EH (cell line): ENCODE measurements at places on chromosomes 4 and X.
A peak's percentile ranks its signal among the peaks of the same experiment; 100 is the strongest.

DNA sequence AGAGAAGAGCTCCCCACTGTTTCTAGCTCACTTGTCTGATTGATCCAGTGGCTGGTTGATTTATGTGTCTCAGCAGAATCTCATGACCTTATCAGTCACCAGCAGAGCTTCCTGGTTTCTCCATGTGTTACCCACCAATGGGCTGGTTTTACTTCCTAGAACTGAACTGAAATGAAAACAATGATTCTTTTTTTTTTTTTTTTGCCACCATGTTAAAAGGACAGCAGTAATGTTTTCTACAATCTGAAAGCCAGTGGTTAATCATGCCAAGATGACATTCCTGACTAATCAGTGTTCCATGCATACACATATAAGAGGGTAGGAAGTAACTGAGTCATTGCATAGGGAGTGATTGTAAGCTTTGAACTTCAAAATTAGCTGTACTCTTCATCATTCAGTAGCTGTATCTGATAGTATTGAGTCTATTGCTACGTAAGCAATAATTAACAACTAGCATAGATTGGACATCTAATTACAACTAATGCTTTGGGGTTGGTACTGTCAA lies 67.7 kb downstream of the SLC4A4 start:
- DNase-seq: peak; percentile 82

DNA sequence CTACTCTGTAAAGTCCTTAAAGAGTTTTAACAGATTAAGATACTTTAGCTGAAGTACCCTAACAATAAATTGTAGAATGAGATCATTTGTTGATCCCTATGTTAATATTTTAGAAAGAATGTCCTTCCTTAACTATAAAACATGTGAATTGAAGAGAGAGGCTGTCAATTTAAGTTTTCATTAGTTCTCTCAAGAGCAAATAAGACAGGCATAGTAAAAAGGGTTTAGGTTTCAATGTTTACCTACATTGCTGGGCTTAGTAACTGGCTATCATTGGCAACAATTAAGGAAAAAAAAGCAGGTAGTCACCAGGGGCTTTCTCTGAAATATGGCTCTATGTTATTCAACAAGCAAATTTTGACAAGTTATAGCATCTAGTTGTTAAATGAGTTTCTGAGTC lies 91.5 kb downstream of the ATRX start:
- DNase-seq: no peak

- no peak for DNase-seq
Observed at GRCh38 chr4:88511236-88511635, 12.3 kb downstream of the PYURF start.

DNA sequence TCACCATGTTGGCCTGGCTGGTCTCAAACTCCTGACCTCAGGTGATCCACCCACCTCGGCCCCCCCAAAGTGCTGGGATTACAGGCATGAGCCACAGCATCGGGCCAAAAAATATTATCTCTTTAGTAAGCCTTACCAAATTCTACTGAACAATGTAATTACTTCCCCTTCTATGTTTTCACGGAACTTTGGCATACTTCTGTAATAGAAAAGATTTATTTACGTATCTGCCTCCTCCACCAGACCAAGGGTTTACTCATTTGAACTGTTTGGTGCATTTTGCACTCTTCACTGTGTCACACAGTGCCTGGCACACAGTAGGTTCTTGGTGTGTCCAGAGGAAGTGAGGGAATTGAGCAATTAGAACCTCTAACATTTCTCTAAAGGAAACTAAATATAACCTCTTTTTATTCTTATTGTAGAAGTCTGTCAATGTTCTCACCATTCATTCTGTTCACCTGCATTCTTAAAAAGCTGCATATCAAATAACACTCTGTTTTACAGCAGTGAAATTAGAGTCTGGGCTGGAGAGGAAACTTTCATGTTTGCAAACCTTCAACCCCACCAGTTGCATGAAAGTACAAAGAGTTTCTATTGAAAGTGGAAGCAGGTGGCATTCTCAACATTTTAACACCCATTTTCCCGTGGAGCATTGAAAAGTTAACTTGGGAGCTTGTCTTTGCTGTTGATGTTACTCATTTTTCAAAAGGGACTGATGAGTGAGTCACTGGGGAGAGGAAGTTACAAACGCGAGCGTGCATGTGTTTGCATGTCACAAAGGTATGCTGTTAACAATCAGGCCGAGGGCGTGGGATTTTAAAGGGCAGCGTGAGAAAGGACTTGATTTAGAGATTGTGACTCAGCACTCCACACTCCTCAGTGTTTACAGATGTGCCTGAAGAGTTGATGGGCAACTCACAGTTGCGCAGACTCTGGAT lies 314.1 kb downstream of the STK32B start:
- DNase-seq: peak; percentile 100

DNA sequence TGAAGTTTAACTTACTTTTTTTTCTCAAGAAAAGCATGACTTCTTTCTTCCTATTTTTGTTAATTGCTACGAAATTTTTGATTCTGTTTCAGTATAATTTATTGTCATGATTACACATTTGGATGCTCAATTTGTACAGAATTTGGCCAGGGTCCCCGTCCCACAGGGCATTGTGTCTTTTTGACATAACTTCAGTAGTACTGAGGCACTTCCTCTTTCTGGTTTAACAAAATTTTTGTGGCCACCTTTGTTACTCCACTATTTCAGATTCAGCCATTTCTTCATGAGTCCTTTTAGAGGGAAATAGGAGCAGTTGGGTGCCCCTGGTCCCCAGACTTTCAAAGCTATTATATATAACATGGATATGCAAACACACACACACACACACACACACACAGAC lies 1248.7 kb downstream of the PCDH7 start:
- no peak for DNase-seq

- peak; percentile 41 for DNase-seq
Observed at GRCh38 chr4:149987330-149988086, 90.7 kb upstream of the DCLK2 start.

DNA sequence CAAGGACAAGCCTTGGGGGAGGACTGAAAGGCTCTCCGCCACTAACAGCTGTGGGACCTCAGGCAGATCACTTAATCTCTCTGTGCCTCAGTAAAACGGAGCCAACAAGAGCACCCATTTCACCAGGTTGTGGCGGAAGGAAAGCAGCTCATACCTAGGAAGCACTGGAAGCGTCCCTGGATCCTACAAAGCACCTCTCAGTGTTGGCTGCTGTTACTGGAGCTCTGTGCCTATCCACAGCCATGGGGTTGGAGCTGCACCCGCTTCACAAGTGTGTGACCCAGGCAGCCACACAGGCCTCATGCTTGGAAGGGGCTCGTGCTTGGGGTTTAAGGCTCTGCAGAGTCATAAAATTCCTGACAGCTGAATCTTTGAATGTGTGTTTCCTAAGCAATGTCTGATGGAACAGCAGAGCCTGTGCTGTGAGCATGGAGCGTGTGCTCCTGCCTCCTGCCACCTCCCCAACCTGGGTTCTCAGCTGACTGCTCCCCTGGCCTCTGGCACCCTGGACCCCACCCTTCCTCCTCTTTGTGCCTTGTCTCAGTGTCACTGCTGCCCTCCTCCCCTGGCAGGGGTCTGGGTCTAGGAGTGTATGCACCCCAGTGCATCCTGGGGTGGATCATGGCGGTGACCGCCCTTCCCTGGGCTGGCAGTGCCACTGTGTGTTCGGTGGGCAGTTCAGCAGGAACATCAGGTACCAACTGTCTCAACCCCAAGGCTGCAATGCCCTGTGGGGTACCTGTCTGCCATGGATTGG lies 14.4 kb upstream of the MAN2B2 start:
- DNase-seq: peak; percentile 64

DNA sequence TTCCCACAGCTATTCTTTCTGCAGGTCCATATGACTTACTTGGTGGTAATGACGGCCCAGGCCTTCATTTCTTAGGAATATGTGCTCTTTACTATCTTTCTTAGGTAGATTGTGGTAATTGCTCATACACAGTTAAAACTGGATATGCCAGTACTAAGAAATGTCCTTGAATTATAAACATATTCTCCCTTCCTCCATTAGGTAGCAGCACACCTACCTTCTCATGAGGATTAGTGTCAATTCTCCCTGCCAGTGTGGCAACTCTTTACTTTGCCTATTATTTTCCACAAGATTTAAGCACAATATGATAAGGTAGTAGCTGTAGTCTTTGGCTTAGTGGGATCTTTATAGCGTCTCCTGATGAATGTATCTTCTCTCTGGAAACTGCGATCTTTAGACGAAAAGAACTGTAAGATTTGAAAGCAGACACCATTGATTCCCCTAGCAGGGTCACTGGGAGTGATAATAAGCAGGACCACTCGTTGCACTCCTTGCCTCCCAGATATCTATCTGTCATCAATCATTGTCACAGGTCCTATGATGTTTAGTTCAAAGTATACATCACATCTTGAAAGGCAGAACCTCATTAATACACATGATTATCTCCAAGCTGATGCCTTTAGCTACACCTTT lies 1240.7 kb downstream of the C4orf33 start:
- DNase-seq: no peak

DNA sequence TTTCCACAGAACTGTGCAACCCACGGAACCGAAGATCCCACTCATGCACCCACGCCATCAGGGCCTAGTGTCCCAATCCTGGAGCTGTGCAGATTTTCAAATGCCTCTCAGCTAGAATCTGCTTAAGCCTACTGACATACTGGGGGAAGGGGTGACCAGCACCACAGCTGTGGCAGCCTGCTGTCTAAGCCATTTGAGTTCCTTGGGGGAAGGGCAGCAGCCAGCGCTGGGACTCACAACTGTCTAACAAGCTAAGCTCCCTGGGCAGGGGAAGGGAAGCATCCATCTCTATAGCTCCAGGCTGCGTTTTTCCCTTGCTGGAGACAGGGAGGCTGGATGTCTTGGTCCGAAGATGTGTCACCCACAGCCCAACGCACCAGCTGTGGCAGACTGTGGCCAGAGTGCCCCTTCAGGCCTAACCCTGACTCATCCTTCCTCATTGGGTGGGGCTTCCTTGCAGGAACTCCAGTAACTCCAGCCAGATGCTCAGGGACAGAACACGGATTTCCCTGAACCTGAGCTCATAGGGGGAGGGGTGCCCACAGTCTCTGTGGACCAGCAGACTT lies 194.8 kb downstream of the CHRDL1 start:
- DNase-seq: peak; percentile 85

- DNase-seq: no peak
Observed at GRCh38 chr4:104302731-104303130, 192.0 kb downstream of the CXXC4 start.

DNA sequence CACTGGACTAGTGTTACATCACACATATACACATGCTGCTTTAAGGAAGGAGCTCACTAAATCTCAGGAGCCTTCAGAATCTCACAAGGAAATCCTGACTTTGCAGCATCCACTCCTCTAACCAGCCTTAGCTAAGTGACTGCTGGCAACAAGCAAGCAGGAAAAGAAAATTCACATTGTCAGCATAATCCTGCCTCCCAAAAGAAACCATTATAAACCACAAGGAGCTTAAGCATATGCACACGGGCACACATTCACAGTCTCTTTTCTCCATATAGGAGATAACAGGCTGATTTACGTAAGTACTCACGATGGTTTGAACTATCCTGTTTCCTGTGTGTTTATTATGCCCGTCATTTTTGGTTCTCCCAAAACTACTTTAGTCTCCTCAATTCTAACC lies 136.3 kb downstream of the TMEM144 start:
- DNase-seq: no peak

- DNase-seq: peak; percentile 43
Observed at GRCh38 chr4:6749340-6750171, 33.0 kb upstream of the KIAA0232 start.

- DNase-seq: no peak
Observed at GRCh38 chrX:12994321-12994720, 19.4 kb downstream of the TMSB4X start.

- no peak for DNase-seq
Observed at GRCh38 chrX:10106806-10107205, 50.0 kb upstream of the CLCN4 start.

DNA sequence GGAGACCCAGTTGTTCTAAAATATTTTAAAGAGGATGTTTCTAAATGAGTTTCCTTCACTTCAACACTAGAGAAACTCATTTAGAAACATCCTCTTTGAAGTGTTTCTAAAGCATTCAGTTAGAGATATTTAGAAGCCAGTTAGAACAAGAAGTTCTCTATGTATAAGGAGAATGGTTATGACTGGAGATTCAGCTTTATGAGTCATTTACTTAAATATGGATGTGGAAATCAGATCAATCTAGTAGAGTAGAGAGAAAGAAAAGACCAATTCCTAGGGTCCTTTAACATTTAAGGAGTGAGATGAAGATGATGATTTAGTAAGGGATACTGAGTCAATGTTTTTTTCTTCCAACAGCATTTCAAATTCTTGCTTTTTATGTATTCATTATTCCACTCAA lies 234.1 kb downstream of the GRXCR1 start:
- DNase-seq: no peak

DNA sequence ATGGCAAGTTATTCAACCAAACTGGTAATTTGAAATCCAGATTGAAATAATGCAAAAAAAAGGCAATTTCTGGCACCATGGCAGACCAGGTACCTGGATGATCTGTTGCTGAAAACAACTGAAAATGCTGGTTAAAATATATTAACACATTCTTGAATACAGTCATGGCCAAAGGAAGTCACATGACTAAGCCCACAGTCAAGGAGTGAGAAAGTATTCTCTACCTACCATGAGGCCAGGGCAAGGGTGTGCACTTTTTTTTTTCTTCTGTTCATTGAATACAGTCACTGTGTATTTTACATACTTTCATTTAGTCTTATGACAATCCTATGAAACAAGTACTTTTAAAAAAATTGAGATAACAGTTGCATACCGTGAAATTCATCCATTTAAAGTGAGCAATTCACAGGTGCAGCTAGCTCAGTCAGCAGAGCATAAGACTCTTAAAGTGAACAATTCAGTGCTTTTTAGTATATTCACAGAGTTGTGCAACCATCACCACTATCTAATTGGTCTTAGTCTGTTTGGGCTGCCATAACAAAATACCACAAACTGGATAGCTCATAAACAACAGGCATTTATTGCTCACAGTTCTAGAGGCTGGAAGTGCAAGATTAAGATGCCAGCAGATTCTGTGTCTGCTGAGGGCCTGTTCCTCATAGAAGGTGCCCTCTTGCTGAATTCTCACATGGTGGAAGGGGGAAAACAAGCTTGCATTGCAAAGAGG lies 4.8 kb upstream of the MPP1 start:
- peak; percentile 39 for DNase-seq

- DNase-seq: no peak
Observed at GRCh38 chrX:27241981-27242380, 221.2 kb downstream of the PPP4R3C start.

- DNase-seq: no peak
Observed at GRCh38 chrX:40074959-40075332, 22.8 kb downstream of the BCOR start.

DNA sequence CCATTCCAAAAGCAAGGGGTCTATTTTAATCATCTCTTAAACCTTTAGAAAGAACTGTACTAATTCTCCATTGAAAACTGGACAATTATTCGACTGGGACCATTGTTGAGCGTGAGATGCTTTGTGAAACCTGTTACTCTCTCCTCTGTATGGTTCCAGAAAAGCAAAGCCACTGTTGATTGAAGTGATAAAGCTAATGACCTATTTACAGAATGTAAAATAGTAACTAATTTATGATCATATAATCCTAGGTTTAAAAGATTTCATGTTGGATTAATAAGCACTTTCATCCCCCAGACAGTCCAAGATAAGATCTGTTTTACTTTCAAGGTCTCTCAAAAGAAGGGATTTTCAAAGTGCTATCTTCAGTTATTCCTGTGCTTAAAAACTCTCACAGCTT lies 614.5 kb downstream of the TMA16 start:
- DNase-seq: no peak
